ENCODE measurements at places on chromosomes 5 and 9.

GRCh38 chr5:117434254-117434653, 859.6 kb upstream of the SEMA6A start:
- DNase-seq, result no peak
- no peak overlapping the region for H3K4me3 ChIP-seq
- no peaks in the 10 kb centered on the region for H3K4me1 ChIP-seq

DNA sequence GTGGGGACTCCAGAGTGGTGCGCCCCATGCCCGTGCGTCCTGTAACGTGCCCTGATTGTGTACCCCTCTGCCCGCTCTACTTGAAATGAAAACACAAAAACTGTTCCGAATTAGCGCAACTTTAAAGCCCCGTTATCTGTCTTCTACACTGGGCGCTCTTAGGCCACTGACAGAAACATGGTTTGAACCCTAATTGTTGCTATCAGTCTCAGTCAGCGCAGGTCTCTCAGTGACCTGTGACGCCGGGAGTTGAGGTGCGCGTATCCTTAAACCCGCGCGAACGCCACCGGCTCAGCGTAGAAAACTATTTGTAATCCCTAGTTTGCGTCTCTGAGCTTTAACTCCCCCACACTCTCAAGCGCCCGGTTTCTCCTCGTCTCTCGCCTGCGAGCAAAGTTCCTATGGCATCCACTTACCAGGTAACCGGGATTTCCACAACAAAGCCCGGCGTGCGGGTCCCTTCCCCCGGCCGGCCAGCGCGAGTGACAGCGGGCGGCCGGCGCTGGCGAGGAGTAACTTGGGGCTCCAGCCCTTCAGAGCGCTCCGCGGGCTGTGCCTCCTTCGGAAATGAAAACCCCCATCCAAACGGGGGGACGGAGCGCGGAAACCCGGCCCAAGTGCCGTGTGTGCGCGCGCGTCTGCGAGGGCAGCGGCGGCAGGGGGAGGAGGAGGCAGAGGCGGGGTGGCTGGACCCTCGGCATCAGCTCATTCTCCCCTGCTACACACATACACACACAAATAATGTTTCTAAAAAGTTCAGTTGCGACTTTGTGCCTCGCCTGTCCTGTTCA, 668 bp downstream of the GLIS3 start:
- peaks cover 15% of the 10 kb centered on the region for H3K4me1 ChIP-seq
- peak overlapping the region; percentile 90 for H3K4me3 ChIP-seq
- H3K27ac ChIP-seq, result peak overlapping the region; percentile 96
- DNase-seq, result peak; percentile 67
- no peaks in the 10 kb centered on the region for H3K27me3 ChIP-seq

GRCh38 chr9:127279717-127280285, 15.2 kb downstream of the GARNL3 start:
- no peaks in the 10 kb centered on the region for H3K27me3 ChIP-seq
- no peak overlapping the region for H3K27ac ChIP-seq
- no peak overlapping the region for H3K4me3 ChIP-seq
- no peaks in the 10 kb centered on the region for H3K36me3 ChIP-seq

DNA sequence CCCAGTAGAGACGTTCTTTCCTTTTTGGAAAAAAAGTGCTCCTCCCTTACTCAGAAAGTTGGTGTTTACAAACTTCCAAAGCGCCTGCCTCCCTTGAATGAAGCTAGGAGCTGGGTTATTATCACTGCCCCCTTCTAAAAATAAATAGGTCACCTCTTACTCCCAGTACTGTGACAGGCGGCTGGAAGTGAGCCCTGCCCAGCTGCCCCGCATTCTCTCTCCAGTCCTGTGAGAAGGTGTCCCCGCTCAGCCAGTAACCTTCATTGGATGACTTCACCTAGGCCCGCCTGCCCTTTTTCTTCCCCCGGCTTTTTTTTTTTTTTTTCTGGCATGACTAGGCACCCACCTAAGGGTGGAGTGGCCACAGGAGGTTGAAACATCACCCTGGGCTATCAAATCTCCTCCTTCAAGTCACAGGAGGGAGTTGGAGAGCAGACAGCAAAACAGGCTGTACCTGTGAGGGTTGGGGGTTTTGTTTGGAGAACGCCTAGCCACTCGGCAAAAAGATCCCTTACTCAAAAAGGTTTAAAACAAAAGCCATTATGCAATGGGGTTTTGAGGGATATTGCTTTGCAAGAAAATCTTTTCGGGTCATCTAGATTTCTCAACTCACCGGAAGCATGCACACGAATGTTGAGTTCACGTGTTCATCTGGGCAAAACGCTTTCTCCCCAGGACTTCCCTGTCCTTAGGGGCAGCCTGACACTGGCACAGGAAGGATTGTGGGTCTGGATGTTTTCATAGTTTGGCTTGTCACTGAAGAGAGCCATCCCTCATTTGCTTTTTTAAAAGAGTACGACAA, 43.3 kb upstream of the ZNF622 start:
- H3K4me3 ChIP-seq, result peak overlapping the region; percentile 9
- H3K36me3 ChIP-seq, result no peaks in the 10 kb centered on the region
- H3K4me1 ChIP-seq, result no peaks in the 10 kb centered on the region
- DNase-seq, result peak; percentile 68
- H3K27ac ChIP-seq, result peak overlapping the region; percentile 87

DNA sequence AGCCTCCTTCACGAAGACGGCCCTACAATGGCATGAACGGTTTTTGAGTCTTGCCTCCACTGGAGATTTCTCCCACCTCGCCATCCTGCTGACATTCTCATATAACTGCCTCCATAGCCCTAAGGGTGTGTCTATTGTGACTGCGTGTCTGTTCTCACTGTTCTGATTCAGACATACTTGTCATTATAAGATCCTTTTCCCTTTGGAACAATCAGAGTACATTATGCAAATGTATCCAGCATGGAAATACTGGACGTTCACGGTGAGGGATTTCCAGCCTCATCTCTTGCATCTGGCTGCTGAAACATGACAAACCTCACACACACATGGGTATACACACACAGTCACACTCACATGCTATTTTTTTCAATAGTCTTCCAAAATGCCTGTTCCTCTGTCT, 402.1 kb downstream of the DIRAS2 start:
- no peaks in the 10 kb centered on the region for H3K27me3 ChIP-seq
- H3K4me1 ChIP-seq, result no peaks in the 10 kb centered on the region
- DNase-seq, result no peak

- H3K4me1 ChIP-seq, result peaks cover 7% of the 10 kb centered on the region
- no peaks in the 10 kb centered on the region for H3K27me3 ChIP-seq
- no peaks in the 10 kb centered on the region for H3K36me3 ChIP-seq
- no peak for DNase-seq
- no peak overlapping the region for H3K27ac ChIP-seq
- H3K4me3 ChIP-seq, result no peak overlapping the region
Measured at GRCh38 chr5:38184627-38185026, 73.7 kb upstream of the EGFLAM start.

GRCh38 chr9:2469681-2470221, 151.8 kb upstream of the VLDLR start:
- DNase-seq, result no peak
- H3K4me1 ChIP-seq, result peaks cover 12% of the 10 kb centered on the region

DNA sequence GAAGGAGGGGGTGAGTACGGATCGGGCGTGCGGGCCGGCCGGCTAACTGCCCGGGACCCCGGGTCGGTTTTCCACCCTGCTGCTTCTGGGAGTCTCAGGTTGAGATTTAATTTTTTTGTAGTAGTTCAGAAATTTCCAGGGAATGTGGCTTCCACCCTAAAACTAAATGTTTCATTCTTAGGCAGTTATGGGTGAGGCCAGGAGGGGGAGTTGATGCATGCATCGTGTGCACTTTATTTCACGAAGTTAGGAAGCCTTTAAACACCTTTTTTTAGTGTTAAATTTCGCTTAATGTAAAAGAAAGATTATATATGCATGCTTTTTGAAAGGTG, 905 bp downstream of the CDK9 start:
- peaks cover 8% of the 10 kb centered on the region for H3K4me1 ChIP-seq
- H3K27ac ChIP-seq, result peak overlapping the region; percentile 100
- peaks cover 3% of the 10 kb centered on the region for H3K36me3 ChIP-seq
- no peaks in the 10 kb centered on the region for H3K27me3 ChIP-seq

GRCh38 chr9:98146101-98146991, 27.3 kb upstream of the TRIM14 start:
- H3K4me1 ChIP-seq, result peaks cover 29% of the 10 kb centered on the region
- DNase-seq, result peak; percentile 88
- H3K4me3 ChIP-seq, result no peak overlapping the region
- H3K27me3 ChIP-seq, result no peaks in the 10 kb centered on the region

DNA sequence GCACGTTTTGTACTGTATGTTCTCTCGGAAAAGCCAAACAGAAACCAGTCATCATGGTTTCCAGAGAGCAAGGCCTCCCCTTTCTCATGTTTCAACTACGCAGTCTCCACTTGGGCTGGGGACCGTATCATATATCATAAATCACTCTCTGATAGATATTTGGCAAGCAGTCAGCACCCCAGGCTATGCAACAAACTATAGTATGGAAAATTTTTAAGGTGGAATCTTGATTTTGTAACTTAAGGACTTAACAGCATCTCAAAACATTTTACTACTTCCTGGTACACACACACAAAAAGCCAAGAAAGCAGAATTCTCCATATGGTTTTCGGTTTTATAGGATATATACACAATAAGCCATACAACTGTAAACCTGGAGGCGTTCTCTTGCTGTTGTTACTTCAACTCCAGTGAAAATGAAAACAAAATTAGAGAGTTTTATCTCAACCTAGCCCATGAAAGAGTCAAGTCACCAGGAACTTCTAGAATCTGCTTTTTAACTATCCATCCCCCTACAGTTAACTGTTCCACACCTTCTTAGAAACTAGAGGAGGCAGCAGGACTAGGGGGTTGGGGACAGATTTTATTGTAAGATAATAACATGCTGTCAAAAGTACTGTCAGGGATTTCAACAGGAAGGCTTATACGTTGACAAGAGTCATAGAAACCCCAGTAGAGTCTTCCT, 283.4 kb downstream of the NFIB start:
- H3K4me1 ChIP-seq, result peaks cover 33% of the 10 kb centered on the region
- H3K27me3 ChIP-seq, result no peaks in the 10 kb centered on the region
- H3K27ac ChIP-seq, result peak overlapping the region; percentile 88

DNA sequence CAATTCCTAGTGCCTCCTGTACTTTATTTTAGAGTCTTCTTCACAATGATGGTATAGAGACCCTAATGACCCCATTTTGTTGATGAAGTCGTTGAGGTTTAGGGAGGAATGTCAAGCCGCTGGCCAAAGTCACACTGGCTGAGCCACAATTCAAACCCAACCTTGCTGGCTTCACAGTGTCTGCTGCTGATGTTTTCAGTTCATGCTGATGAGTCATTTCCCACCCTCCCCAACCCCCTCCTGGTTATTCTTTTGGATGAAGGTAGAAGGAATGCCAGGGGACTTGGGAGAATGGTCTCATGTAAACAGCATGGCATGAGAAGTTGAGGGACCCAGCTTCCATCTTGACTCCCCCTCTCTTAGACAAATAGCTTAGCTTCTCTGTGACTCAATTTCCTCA, 68.6 kb downstream of the TMEM252 start:
- DNase-seq, result no peak
- H3K36me3 ChIP-seq, result no peaks in the 10 kb centered on the region
- peaks cover 4% of the 10 kb centered on the region for H3K27me3 ChIP-seq
- no peaks in the 10 kb centered on the region for H3K4me1 ChIP-seq

- H3K36me3 ChIP-seq, result no peaks in the 10 kb centered on the region
- no peak for DNase-seq
- H3K4me3 ChIP-seq, result no peak overlapping the region
- H3K4me1 ChIP-seq, result no peaks in the 10 kb centered on the region
- no peak overlapping the region for H3K27ac ChIP-seq
Measured at GRCh38 chr9:758146-758545, 83.4 kb upstream of the DMRT1 start.

DNA sequence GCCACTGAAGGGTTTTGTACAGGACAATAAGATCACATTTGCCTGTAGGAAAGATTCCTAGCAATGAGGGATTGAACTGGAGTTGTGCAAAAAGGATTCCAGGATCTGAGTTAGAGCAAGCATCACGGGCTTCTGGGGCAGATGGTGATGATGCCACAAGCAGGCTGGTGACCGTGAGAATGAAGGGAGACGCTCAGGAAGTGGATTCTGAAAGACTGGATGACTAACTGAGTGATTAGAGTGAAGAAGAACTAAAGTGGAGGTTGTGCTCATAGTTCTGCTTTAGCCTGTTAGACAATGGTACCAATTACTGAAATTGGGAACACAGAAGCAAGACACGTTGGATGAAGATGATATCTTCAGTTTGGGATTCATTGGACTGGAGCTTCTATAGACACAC, 168.2 kb downstream of the CD180 start:
- no peak for DNase-seq
- peak overlapping the region; percentile 43 for H3K27ac ChIP-seq
- no peaks in the 10 kb centered on the region for H3K27me3 ChIP-seq
- H3K4me1 ChIP-seq, result peaks cover 14% of the 10 kb centered on the region
- no peaks in the 10 kb centered on the region for H3K36me3 ChIP-seq
